ENCODE measurements at places on chromosomes 5 and 9. TPM values are rescaled to one million over a fixed set of nuclear protein-coding genes. Genes with fewer than 3 reads are reported as not detected.

Gene MXD3
- 1.3 TPM for total RNA-seq

Gene MRPL50
- 15.6 TPM for total RNA-seq

Gene GDNF
- total RNA-seq: not detected

Gene SLC45A2
- not detected for total RNA-seq

Gene SPAAR
- 5.1 TPM for total RNA-seq

Gene PSMB7
- total RNA-seq: 176 TPM

Gene MYOT
- total RNA-seq: 6.2 TPM

Gene GPX3
- 819 TPM for total RNA-seq

Gene C9orf72
- 10.4 TPM for total RNA-seq

Gene OCLN
- total RNA-seq: 3.5 TPM

Gene ABHD17B
- 11.9 TPM for total RNA-seq

Gene FCN1
- 0.81 TPM for total RNA-seq

Gene AK8
- not detected for total RNA-seq

Gene HK3
- total RNA-seq: 1.8 TPM

Gene TMC1
- total RNA-seq: 0.27 TPM

Gene SLC44A1
- 24.5 TPM for total RNA-seq

Gene RFESD
- 3.0 TPM for total RNA-seq

Gene PPP6C
- total RNA-seq: 39.0 TPM

Gene TAF11L2
- total RNA-seq: not detected

Gene SLC28A3
- 0.10 TPM for total RNA-seq

Gene TAF11L11
- total RNA-seq: not detected
